LHCN-M2 (cell line): ENCODE measurements at places on chromosomes 6 and 20.
A peak's percentile ranks its signal among the peaks of the same experiment; 100 is the strongest.

DNA sequence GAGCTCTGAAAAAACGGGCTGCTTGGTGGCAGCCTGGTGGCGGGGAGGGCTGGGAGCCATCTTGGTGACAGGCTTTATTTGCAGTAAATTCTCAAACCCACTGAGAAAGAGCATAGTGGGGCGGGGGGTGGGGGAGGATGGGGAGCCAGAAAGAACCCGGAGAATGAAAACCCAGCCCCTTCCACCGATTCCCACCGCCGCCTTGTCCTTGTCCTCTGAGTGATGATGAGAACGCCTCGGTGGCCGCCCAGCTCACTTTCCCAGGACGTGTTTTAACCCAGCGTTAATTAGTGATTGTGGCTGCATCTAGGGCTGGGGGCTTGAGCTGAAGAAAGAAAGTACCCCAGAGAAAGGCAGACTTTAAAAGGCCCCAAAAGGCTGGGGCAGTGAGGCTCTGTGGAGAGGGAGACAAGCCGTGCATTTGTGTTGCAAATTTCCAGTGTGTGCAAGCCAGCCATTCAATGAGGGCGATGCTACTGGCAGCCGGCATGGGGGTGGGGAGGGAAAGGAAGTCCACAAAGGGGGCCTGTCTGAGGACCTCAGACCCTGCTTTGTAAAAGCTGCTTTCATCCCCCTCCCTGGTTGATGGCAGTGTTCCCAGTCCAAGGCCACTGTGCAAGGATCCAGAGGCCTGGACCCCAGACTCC, 6.2 kb upstream of the GHRH start:
- no peak for DNase-seq

DNA sequence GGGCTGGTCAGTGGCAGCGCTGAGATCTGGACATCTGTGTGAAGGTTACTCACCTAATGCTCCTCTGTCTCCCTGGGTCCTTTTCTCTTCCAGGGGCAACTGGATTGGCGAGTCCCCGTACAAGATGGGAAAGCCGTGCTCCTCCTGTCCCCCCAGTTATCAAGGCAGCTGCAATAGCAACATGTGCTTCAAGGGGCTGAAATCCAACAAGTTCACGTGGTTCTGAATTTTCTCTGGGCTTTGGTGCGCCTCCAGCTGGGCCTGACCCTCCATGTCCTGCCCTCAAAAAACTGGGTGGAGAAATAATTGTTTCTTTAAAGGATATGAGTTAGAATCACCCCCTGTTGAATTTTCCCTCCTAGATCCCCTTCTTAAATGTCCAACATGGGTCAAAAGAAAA, 4.9 kb upstream of the HNF4A start:
- DNase-seq: no peak

- DNase-seq: no peak
These were observed 21.1 kb downstream of the FOXC1 start for GRCh38 chr6:1630771-1631217.

GRCh38 chr6:122151066-122151465, 248.4 kb upstream of the HSF2 start:
- DNase-seq: peak; percentile 33

GRCh38 chr6:112744827-112745226, 397.7 kb downstream of the RFPL4B start:
- DNase-seq: peak; percentile 44

GRCh38 chr6:134938896-134939295, 11.0 kb downstream of the ALDH8A1 start:
- DNase-seq: no peak

DNA sequence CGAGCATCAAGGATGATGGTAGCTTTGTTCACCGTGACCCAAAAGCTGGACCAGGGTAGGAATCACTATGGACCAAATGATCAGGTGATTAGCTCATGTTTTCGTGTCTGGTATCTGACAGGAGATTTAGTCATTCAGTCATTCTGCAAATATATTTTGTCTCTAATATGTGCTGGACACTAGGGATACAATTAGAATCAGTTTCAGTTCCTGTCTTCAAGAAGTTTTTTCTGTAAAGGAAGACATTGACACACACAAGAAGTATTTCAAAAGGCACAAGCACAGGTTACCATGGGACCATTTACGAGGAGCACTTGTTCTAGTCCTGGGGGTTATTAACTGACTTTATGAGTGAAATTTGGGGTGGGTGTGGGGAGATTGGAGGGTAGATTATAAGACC, 244.9 kb downstream of the HIVEP2 start:
- no peak for DNase-seq

- peak; percentile 20 for DNase-seq
These were observed 103.1 kb downstream of the SULF2 start for GRCh38 chr20:47682028-47682783.

GRCh38 chr20:49603209-49603627, 35.3 kb upstream of the PTGIS start:
- DNase-seq: peak; percentile 46

- DNase-seq: peak; percentile 85
These were observed 31.7 kb upstream of the SCUBE3 start for GRCh38 chr6:35181933-35182612.

DNA sequence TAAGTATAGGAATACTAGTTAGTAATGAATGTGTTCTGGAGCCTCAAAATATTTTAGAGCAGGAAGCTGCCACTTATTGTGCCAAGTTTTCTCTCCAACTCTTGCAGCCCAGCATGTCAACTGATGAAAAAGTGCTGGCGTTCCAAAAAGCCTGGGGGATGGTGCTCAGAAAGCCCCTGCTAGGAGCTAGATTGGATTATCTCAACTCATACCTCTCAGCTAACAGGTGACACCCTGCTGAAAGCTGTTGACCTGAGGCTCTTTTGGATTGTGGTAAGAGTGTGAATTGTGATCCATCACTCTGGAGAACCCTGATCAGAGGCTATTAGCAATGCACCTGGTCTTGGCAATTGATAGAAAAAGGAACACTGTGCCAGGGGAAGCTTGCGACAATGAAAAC, 580.4 kb downstream of the EYS start:
- no peak for DNase-seq

DNA sequence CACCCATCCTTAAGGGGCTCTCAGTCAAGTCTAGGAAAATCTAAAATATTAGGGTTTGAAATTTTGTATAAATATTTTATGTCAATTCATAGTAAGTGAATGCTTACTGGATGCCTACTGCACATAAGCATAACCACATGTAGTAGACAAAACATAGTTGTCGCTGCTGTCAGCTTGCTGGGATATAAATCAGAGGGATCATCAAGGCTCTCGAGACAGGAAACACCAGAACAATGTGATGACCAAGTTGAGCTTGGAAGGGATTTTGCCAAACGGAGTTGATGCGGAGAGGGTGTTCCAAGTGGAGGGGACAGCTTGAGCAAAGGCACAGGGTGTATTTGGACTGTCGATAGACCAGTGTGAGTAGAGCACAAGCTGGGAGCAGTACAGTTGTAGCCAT, 105.8 kb upstream of the SUPT3H start:
- DNase-seq: no peak

- DNase-seq: peak; percentile 16
These were observed 40.3 kb upstream of the PPP1R3G start for GRCh38 chr6:5044866-5045265.

GRCh38 chr6:149899926-149900619, 2.2 kb upstream of the RAET1E start:
- DNase-seq: no peak

GRCh38 chr6:130870179-130870880, 43.1 kb downstream of the SMLR1 start:
- no peak for DNase-seq

GRCh38 chr6:160217073-160217472, 41.5 kb downstream of the SLC22A2 start:
- no peak for DNase-seq

GRCh38 chr6:37967651-37968050, 148.1 kb downstream of the ZFAND3 start:
- no peak for DNase-seq

- peak; percentile 13 for DNase-seq
These were observed 57.6 kb downstream of the SLC22A2 start for GRCh38 chr6:160201061-160201460.

DNA sequence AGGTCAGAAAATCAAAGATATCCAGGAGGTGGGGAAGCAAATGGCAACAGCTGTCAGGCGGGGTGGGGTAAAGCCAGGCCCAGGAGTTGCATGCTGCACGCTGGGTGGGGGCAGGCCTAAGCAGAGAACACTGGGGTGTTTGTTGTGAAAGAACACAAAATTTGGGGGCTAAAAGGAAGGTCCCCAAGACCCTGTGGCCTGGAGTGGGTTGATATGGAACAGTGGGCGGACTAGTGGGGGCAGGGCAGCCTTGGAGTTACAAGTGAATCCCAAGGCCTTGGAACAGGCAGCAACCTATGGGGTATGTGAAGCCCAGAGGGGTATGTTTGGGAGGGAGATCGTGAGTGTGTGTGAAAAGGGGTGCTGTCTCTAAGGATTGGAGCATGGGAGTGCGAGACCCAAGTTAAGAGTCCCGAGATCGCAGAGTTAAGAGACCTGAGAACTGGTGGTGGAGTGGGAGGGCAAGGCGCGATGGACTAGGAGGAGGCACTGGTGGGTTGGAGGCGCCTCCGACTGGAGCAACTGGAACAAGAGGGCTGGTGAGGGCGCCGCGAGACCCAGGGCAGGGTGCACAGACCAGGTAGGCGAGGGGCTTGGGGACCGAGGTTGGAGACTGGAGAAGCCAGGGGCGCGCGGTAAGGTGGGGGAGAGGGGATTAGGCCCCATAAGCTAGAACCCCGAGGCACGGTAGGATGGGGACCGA, 658 bp downstream of the CUL7 start:
- peak; percentile 36 for DNase-seq

DNA sequence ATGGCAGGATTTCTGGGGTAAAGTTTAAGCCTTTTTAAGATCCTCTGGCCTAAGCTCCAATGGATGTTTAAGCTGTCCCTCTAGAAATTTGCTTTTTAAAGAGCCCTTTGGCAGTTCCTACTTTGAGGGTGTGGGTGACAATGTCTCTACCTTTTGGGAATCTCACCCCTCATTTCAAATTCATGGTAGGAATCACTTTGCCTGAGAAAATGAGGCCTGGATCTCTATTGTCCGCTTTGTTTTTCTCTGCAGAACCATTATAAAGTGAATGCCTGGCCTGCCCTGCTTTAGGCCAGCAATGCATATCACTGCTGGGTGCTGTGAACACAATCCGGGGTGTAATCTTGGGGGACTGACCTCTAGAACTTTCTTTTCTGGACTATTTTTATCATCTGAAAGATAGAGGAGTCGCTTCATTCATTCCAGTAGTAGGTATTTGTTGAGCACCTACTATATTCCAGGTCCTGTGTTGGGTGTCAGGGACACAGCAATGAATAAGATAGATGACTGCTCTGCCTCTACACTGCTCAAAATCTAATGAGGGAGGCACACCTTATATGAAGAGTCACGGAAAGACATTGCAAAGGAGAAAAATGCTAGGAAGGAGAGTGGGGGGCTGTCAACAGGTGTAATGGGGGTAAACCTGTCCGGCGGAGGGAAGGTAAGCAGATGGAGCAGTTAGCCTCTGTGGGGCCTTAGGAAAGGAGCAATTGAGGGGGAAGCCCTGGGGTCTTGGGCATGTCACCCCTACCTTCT, 8.6 kb upstream of the COMMD7 start:
- DNase-seq: no peak

GRCh38 chr6:5695260-5696245, 311.2 kb downstream of the NRN1 start:
- DNase-seq: peak; percentile 85

- DNase-seq: no peak
These were observed 362.2 kb upstream of the IRAK1BP1 start for GRCh38 chr6:78505178-78505577.

GRCh38 chr6:85461798-85462170, 11.9 kb downstream of the NT5E start:
- no peak for DNase-seq

DNA sequence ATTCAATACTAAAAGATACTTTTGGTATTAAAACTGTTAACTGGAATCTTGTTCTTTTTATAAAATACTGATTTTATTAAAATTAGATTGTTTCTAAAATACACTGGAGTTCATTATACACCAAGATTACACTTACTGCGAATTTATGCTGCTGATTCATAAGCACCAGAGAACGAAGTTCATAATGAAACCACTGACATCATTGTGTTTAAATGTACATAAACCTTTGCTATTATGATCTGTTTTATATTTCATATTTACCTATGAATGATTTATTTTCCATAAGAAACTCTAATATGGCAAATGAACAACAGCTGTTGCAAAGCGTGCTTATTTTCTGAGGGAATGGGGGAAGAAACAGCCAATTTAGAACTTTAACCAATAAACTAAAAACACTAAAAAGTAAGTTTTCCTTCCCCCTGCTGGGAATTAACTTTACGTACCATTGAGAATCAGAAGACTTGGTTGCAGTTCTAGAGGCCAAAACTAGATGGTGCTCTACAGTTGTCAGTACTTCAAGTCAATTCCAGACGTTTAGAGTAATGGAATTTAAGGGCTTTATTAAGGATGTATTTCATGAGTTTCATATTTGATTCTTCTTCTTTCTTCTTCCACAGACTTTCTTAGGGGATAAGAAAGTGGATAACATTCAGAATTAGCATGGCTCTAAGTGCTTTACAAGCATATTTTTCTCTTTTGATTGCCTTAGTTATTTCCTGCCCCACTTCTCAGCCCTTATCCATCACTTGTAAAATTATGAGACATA, 30.8 kb upstream of the COL19A1 start:
- peak; percentile 78 for DNase-seq

- DNase-seq: peak; percentile 30
These were observed 158.5 kb downstream of the PHACTR1 start for GRCh38 chr6:12875051-12875450.

- DNase-seq: no peak
These were observed 83.1 kb downstream of the FKBP5 start for GRCh38 chr6:35605600-35605999.

- no peak for DNase-seq
These were observed 102.5 kb downstream of the PAK5 start for GRCh38 chr20:9736373-9736772.

DNA sequence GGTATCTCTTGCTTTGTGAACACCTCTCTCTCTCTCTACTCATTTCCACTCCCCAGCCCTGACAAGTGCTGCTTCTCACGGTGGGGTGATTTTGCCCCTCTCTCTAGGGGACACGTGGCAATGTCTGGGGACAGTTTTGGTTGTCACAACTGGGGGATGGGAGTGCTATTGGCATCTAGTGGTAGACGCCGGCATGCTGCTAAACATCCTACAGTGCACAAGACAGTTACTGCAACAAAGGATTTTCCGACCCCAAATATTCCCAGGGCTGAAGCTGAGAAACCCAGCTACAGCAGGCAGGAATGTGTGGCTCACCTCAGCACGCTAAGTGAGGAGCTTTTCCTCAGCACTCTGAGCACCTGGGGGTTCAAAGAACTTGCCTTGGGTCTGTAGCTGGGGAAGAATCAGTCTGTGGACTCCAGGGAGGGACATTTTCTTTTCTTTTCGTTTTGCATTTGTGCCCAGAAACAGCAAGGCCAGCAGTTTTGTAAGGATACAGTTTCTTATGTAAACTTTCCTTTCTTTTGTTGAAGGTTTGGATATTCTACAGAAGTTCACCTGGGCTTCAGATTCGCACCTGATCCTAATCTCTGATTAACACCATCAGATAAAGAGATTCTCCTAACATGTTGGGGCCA, 246.9 kb upstream of the ZFP64 start:
- no peak for DNase-seq

DNA sequence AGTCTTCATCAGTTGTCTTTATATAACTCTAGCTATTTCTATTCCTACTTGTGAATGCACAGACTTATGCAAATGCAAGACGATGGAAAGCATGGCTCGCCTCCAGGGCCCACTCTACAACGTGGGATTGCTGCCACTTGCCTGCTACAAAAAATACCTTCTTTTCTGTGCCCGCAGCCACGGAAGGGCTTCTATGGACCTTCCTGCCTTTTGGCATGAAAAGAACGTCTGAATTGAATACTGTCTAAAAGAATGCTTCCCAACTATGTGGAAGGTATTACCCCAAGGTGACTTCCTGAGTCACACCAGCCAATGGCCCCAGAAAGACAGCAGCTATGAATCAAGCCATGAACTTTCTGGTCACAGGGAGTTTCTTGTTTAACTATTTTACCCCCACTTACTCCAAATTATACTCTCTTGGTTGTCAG, 261.2 kb downstream of the HIVEP2 start:
- DNase-seq: no peak
